ENCODE measurements at places on chromosomes 12 and 14.

DNA sequence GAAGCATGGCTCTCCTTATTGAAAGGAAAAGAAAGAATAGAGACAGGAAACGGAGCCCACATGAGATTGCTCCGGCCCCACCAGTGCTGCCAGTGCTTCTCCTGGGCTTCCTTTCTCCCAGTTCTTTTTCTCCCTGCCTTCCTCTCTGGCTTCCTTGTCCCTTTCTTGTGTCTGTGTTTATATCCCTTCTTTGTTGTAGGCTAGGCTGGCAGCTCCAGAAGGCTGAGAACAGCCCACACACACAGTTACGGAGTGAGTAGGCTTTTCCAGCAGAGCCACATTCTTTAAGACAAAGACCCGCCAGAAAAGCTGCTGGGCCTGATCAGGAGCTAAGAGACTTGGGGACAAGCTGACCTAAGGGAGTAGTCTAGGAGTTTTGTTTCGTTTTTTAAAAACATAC, 13.0 kb downstream of the CIPC start:
- DNase-seq, result no peak

- peak; percentile 61 for DNase-seq
These were observed 199.5 kb upstream of the CAND1 start for GRCh38 chr12:67069451-67070306.

GRCh38 chr12:78885466-78885865, 20.9 kb downstream of the SYT1 start:
- DNase-seq, result no peak

- peak; percentile 21 for DNase-seq
These were observed 73.8 kb upstream of the RIN3 start for GRCh38 chr14:92439537-92440344.

DNA sequence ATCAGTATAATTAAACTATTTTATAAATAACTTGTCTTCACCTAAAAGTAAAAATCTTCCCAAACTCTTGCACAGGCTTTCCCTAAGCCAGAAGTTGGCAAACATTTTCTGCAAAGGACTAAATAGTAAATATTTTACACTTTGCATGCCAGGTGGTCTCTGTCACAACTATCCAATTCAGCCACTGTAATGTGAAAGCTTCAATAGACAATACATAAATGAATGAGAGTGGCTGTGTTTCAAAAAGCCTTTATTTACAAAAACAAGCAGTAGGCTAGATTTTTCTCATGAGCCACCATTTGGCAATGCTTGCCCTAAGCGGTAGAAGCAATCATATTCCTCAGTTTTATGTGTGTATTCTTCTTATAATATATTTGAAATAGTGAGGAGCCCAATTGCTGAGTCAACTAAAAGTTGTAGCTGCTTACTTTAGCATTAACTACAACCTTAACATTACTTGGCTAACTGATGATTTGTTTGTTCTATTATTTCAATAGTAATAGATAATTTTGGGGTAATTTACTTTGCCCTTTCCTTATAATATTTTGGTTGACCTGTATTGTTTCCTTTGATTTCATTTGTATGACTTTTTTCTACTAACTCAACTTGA, 236.0 kb upstream of the SYT1 start:
- DNase-seq, result no peak

DNA sequence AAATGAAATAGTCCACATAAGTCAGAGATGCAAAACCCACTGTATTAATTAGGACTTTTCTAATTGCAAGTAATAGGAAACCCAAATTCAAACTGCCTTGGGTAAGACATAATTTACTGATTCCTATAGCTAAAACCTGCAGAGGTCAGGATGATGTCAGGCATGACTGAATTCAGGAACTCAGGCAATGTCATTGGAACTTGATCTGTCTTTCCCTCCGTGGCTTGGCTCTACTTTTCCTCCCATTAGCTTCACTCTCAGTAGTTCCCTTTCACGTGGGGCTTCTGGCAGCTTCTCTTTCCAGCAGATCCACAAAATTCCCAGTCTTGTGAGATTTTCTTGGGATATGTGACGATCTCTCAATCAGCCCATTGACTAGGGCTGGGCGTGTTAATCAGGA, 2.4 kb upstream of the JDP2 start:
- DNase-seq, result no peak

DNA sequence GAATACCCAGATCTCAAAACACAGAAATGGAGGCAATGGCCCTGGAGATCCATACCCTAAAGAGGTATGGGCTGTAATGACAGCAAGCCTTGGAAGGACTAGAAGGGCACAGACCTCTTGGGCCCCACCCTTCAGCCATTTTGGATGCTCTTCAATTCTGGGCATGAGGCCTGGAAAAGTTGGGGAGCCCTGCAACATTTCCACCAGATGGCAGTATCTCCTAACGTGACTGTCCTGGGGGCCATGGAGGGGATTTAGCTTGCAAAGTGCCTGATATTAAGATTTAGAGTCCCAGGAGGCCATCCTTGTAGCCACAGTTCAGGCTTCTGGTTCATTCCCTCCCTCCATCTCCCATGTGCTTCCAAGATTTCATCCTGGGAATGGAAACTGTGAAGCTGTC, 30.2 kb downstream of the KCNA5 start:
- no peak for DNase-seq

DNA sequence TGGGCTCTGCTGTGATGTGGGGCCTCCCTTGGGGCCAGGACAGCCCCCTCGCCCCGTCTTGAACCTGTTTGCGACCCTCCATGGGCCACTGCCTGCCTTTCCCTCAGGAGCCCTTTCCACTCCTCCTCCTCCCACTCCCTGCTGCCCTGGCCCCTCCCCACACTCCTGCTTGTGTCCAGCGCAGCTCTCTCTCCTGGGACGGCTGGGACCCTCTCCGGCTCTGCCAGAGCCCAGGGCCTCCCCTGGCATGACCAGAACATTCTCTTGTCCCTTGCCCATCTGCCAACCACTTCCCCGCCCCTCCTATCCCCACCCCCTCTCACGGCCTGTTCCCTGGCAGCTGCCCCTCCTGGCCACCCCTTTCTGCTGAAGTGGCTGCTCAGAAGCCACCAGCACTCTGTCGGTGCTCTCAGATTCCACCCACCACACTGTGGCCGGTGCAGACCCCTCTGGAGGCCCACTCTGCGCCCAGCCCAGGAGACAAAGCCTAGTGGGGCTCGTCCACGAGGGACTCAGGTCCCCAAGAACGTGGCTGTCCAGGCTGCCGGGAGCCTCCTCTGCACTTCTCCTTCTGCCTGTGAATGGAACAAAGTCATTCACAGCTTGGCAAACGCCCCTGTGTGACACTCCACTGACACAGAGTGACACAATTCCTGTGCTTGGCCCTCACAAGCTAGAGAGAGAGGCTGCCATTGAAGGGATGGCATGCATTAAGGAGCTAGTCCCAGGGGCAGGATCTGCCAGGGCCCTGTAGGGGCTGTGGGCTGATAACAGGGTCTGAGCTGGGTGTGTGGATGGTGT, 1.4 kb downstream of the ASPG start:
- DNase-seq, result no peak

GRCh38 chr14:69013943-69014782, 35.1 kb upstream of the ACTN1 start:
- peak; percentile 37 for DNase-seq

DNA sequence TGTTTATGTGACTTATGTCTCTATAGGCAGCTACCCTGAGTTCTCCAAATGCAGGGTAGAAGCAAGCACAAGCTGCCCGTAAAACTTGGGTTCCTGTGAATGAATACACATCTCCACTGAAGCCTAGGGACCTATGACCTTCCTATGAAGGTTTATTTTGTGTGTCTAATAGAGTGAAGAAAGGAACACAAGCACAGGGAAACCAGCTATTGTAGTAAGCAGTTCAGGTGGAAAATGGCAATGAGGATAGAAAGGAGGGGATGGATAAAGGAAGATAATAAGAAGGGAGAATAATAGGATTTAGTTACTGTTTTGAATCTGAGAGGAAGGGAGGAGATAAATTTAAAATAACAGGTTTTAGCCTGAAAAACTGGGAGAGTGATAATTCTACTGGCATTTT, 2.4 kb downstream of the PFKM start:
- no peak for DNase-seq

GRCh38 chr12:29990971-29991370, 207.2 kb upstream of the TMTC1 start:
- DNase-seq, result no peak

- peak; percentile 80 for DNase-seq
These were observed 13.7 kb upstream of the VPS37B start for GRCh38 chr12:122909442-122910288.

DNA sequence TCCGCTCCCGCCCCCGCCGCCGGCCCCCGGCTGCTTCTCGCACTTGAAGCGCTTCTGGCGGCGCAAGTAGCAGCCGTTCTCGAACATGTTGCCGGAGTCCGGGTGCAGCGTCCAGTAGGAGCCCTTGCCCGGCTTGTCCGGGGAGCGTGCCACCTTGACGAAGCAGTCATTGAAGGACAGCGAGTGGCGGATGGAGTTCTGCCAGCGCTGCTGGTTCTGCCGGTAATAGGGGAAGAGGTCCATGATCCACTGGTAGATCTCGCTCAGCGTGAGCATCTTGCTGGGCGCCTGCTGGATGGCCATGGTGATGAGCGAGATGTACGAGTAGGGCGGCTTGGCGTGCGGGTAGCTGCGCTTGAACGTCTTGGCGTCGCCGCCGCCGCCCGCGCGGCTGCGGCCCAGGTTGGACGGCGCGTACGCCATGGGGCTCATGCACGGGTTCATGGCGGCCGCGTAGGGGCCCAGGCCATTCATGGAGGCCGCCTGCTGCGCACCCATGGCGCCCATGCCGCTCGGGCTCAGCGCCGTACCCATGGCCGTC, 3.0 kb downstream of the FOXA1 start:
- peak; percentile 88 for DNase-seq

DNA sequence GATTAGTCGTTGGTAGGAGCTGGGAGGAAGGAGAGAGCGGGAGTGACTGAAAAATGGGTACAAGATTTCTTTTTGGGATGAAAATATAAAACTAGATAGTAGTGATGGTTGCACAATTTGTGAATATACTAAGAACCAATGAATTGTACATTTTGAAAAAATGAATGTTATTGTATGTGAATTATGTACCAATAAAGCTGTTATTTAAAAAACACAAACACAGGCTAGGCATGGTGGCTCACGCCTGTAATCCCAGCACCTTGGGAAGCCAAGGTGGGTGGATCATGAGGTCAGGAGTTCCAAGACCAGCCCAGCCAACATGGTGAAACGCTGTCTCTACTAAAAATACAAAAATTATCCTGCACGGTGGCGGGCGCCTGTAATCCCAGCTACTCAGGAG, 32.1 kb downstream of the PPP1R13B start:
- no peak for DNase-seq

- no peak for DNase-seq
These were observed 6.7 kb downstream of the IFFO1 start for GRCh38 chr12:6548966-6549683.

DNA sequence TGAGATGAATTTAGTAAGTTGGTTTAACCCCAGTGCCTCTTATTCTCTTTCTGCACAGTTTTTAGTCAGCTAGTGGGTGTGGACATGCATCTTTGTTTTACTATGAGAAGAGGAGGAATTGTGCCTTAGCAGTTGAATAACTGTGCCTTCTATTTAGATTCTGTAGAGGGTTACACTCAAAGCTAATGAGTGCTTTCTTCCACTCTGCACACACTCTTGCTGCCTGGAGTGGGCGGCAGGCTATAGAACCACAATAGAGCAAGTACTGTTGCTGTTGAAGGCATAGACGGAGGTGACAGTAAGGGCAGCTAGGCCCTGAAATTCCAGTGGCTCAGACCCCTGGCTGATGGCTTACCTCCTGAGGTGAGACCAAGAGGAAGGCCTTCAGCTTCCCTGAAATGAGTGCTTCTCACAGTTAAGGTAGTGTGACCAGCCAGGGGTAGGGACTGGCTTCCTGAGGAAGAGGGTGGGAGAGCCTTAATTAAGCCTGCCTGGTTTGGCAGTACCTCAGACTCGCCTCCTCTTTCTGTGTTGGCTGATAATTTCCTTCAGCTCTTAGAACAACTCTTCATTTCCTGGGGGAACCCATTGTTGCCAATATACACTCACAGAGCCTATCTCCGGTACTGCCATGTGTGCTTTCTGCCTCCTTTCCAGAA, 24.7 kb downstream of the SUSD6 start:
- peak; percentile 60 for DNase-seq

- no peak for DNase-seq
These were observed 7.7 kb upstream of the INF2 start for GRCh38 chr14:104681689-104682074.

GRCh38 chr14:30848449-30849240, 25.7 kb upstream of the COCH start:
- no peak for DNase-seq

DNA sequence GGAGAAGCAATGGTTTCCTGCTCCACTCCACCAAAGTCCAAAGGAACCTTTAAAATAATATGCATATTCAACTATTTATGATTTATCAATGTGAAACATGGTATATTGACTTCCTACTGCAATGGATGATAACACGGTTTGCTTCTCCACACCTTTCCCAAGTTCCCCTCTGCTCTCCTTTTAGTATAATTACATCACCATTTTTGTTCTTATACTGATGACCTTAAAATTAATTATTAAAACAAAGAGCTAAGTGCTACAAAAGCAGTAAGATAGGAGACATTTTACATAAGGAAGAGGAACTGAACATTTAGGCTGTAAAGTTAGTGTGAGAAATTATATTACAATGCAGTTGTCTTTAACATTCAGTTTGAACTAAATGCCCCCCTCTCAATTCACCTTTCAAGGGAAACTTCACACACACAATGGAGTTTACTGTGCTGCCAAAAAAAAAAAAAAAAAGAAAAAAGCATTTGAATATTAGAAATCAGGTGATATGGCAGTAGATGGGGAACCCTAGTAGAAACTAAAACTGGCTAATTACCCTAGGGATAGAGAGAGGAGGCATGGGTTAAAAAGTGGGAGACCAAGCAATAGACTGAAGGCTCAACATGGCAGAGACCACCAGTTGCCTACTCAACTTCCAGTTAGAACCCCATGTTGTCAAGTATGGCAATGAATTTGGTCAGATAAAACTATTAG, 37.1 kb upstream of the STK38L start:
- DNase-seq, result no peak

DNA sequence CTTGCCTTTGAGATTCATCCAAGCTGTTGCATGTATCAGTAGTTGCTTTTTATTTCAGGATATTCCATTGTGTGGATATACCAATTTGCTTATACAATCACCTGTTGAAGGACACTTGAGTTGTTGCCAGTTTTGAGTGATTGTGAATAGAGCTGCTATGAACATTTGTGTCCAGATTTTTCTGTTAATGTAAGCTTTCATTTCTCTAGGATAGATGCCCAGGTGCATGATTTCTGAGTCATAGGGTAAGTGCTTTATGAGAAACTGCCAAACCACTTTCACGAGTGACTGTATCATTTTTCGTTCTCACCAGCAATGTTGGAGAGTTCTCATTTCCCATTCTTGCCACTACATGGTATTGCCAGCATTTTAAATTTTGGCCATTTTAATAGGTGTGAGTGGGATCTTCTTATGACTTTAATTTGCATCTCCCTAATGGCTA, 434.6 kb upstream of the RGS6 start:
- peak; percentile 71 for DNase-seq
